Spinal cord (tissue), 10 donors: ENCODE measurements at places on chromosomes 12 and 14. TPM values are rescaled to one million over a fixed set of nuclear protein-coding genes. Genes with fewer than 3 reads are reported as not detected.

The ART4 gene
- total RNA-seq, result 1.2 TPM

DNA sequence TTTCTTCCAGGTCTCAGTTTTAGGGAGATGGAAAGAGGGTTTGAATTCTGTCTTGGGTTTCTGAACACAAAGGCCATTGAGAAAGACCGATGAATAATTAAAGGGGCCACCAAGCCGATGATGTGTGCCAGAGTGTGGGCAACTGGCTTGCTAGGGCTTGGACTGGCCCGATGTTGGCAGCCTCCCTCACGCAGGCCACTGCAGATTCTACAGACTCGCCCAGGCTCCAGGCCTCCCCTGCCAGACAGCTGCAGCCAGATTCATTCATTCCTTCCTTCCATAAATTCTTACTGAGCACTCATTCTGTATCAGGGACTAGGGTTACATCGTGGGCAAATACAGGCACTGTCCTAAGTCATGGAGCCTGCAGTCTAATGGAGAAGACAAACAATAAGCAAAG, 34.9 kb downstream of the ACTN1 start:
- DNase-seq, result no peak

GRCh38 chr12:15834575-15834974, 45.4 kb upstream of the EPS8 start:
- DNase-seq, result no peak

DNA sequence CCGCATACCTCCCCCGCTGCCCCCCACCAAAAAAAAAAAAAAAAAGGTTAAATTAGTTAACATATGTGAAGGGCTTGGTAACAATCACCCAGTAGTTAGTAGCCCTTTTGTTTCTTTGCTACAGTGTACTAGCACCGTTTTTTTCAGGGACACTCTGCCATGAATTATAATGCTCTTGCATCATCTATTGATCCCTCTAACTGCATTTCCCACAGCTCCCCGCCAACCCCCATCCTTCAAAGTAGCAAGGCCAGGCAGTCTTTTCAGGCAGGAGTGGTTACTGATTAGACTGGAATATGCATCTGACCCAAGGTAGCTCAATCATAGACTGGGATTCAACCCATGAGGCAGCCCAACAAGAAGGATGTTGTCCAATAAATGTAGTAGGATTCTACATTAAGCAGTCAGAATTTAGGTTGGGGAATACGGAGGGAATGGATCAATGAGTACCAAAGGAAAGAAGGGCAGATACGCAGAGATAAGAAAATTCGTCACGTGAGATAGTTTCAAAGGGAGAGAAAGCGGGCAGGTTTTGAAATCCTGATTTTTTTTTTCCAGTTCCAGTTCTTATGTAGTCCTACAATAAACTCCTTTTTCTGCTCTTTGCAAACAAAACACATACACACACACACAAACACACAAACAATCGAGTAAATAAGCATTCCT, 39.8 kb upstream of the CRACR2A start:
- peak; percentile 38 for DNase-seq

The WNT5B gene
- 12.2 TPM for total RNA-seq

GRCh38 chr14:81206115-81206514, 14.6 kb downstream of the GTF2A1 start:
- DNase-seq, result no peak

The NEK9 gene
- 42.9 TPM for total RNA-seq

- DNase-seq, result peak; percentile 15
Observed at GRCh38 chr12:5567016-5567725, 135.3 kb downstream of the NTF3 start.

GRCh38 chr14:77267937-77268699, 2.9 kb downstream of the NGB start:
- no peak for DNase-seq

DNA sequence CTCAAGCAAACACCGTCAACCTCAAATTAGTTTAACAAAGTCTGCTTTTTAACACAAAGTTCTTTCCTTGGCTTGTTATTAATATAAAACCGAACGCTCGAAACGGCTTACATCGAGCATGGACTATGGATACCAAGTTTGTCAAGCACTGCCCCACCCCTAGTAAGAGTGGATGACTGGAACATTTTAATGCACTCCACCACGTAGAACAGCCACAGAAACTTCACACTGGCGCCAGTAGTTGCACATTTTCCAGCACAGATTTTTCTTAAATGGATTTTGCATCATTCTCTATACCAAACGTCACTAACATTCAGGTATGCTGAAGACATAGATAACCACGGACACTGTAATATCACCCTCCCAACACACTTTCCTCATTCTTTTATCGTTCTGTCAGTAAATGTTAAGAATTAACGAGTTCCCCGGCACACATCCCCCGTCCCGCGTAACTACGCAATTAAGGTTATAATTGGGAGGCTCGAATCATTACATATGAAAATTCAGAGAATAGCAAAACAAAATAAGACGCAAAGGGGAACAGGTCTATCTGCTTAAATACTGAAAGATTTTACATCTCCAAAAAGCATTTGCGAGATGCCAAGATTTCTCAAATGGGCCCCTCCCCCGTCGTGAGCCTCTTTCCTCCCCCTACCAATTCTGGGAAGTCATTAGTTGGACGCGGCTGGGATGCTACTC, 990 bp downstream of the FERMT2 start:
- peak; percentile 72 for DNase-seq

The KCNK10 gene
- total RNA-seq, result 6.2 TPM

The TARBP2 gene
- 43.6 TPM for total RNA-seq

DNA sequence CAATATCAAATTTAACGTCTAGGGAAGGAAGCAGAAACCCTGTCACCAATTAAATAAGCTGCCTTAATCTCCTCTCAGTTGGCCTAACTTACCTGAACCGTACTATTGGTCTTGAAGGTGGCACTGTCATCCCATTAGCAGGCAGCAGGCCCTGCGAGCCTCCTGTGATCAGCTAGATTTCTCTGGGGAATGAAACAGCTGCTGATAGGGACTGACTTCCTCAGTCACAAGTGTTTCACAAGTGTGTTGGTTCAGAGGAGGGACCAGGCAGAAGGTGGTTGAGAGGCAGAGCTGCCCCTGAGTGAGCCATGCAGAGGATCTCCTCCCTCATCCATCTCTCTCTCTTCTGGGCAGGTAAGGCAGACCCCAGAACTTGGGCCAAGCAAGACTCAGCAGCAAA, 166.8 kb downstream of the DAD1 start:
- DNase-seq, result no peak

The ZBTB25 gene
- total RNA-seq, result 18.2 TPM

The GPR84 gene
- 0.99 TPM for total RNA-seq

DNA sequence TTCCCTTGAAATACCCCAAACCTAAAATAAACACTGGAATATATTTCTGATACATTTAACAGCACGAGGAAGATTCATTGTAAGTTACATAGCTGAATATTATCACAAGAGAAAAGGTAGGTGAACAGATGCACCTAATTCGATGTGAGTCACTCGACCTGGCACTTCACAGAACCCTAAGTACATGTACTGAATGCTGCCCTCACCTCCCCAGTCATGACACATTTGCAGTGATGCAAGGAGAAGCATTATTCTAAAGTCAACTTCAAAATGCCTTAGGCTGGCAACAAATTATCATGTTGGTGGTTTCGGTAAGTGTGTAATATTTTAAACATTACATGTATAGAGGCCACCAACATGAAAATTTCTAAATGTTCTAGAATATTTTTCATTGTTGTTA, 35.2 kb upstream of the TMTC2 start:
- DNase-seq, result no peak

- DNase-seq, result no peak
Observed at GRCh38 chr12:132761032-132761920, at the start of gene ANKLE2. ANKLE2 (minus strand) TSS chr12:132761832; CDS start chr12:132761798, 34 bp downstream.

- DNase-seq, result no peak
Observed at GRCh38 chr12:125549836-125550235, 484.6 kb downstream of the AACS start.
